ENCODE measurements at places on chromosomes 3 and 15.

GRCh38 chr3:143200001-143200924, 80.7 kb downstream of the CHST2 start:
- no peak for DNase-seq

- DNase-seq: no peak
Measured at GRCh38 chr3:109059264-109059663, 58.7 kb downstream of the MORC1 start.

DNA sequence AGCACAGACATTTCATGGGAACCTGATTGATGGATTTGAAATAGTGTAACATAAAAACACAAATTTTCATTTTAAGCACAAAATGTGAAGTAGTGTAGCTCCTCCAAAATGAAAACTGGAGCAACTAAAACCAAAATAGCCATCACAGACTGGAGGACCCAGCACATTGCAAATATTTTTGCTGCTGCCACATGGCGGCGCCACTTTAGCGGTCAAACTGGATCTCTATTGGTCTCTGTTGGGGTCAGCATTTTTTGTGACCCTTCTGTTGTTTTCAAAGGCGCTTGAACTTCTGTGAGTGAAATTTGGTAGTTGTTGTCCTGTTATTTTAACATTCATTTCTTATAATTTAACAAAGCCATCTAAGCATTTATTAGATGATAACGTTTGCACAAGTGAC, 259.9 kb downstream of the IL20RB start:
- no peak for DNase-seq

DNA sequence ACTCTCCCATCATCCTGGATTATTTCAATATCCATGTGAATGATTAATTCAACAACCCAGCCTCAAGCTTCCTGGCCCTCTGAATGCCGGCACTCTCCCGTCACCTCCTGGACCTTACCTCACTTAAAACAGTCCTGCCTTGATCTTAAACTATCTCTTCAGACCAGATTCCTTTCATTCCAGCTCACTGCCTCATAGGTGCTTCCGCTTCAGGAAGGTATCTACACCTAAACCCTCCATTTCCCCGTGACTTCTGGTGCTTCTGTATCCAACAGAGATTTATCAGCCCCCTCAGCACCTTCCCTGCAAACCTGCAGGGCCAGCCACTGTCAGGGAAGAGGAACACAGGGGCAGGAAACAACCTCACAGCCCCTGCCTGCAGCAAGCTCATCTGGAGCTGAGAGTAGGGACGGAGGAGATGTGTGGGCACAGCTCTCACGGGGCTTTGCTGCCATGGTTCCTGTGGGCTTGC, 98.9 kb upstream of the TJP1 start:
- DNase-seq: no peak

- DNase-seq: no peak
Measured at GRCh38 chr3:156661155-156661554, 13.2 kb upstream of the TIPARP start.
